Muscle of back (tissue), 13 donors: ENCODE measurements at places on chromosomes 5 and 9. TPM values are rescaled to one million over a fixed set of nuclear protein-coding genes. Genes with fewer than 3 reads are reported as not detected.

- no peak for DNase-seq
Observed at GRCh38 chr5:108670591-108671289, 77.0 kb upstream of the FER start.

- peak; percentile 45 for DNase-seq
Observed at GRCh38 chr9:112380102-112380824, at the start of gene HSDL2. HSDL2 (plus strand) TSS chr9:112380108; CDS start chr9:112380164, 56 bp downstream.

DNA sequence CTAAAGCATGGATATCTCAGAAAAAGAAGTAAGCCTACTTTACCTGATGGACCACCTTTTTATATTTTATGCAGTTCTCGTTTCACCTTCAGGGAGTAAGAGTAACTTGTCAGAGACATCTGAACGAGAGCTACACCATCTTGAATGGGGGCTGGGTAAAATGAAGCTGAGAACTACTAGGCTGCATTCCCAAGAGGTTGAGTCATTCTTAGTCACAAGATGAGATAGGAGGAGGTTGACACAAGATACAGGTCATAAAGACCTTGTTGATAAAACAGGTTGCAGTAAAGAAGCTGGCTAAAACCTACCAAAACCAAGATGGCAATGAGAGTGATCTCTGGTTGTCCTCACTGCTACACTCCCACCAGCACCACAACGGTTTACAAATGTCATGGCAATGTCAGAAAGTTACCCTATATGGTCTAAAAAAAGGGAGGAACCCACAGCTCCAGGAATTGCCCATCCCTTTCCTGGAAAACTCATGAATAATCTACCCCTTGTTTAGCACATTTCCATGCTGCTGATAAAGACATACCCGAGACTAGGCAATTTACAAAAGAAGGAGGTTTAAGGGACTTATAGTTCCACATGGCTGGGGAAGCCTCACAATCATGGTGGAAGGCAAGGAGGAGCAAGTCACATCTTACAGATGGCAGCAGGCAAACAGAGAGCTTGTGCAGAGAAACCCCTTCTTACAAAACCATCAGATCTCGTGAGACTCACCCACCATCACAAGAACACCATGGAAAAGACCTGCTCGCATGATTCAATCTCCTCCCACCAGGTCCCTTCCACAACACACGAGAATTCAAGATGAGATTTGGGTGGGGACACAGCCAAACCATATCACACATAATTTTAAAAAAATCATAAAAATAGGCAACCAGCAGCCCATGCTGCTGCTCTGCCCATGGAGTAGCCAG, 62.5 kb downstream of the GIN1 start:
- DNase-seq, result no peak

GRCh38 chr9:121210536-121210935, 8.9 kb upstream of the RAB14 start:
- DNase-seq, result no peak

DNA sequence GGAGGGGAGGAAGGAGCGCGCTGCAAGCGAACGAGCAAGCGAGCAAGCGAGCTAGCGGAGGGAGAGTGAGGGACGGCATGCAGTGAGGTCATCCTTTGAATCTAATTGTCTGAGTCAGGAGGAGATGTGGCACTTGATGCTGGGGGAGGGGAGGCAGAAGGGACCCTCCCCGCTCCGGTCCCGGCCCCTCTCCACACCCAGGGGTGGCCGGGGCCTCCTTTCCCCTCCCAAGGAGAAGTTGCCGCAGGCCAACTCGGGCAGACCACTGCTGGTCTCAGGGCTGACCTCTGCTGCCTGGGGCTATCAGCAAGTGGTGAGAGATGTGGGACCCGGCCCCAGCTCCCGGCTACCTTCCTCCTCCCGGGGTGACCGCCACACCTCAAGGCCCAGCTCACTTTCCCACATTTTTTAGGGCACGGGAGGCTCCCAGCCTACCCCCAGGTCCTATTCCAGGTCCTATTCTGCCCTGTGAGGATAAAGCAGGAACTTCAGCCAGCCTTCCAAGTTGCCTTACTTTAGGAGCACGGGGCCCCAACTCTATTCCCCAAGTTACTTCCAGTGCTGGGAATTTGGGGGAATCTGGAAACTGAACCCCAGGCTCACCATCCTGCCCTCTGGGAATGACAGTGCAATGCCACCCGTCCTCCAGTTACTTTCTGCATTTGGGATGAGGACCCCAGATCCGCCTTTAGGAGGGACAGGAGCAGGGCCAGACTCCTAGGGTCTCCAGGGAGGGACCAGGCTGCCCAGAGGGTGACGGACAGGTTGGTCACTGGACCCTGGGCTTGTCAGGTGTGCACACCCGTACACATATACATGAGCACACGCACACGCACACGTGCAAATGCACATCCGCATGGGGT, 11.1 kb downstream of the CNTFR start:
- DNase-seq, result no peak

- no peak for DNase-seq
Observed at GRCh38 chr9:112754578-112754977, 4.0 kb downstream of the SNX30 start.

DNA sequence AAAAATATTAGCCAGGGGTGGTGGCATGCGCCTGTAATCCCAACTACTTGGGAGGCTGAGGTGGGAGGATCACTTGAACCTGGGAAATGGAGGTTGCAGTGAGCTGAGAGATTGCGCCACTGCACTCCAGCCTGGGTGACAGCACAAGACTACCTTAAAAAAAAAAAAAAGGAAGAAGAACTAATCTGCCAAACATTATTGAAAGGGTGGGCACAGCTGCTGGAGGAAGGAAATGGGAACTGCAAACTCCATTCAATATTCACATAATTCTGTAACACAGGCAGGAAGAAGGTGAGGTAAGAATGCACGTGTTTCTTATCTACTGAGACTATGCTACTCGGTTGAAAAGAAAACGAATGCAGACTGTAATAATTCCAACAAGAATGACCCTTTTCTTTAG, 121.1 kb upstream of the GNA14 start:
- no peak for DNase-seq

GRCh38 chr9:90198956-90199355, 443.7 kb downstream of the DIRAS2 start:
- no peak for DNase-seq

DNA sequence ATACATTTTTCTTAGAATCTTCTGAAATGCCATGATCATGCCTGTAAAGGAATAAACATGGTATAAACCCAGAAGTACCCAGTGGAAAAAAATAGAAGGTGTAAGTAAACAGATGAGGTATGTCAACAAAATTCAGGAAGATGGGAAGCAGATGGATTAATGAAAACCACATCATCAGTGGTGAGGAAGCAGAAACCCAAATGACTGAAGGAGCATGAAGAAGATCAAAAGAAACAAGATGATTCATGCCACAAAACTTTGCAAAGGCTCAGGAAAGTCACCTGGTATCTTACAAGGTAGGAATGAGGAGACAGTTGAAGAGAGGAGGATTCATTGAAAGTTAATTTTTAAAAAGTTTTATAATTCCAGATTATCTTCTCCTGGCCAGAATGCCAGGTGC, 132.8 kb upstream of the PAPPA start:
- DNase-seq, result no peak

GRCh38 chr5:1654786-1655495, 131.2 kb upstream of the LPCAT1 start:
- no peak for DNase-seq

GRCh38 chr5:42566652-42567295, 143.5 kb downstream of the GHR start:
- peak; percentile 86 for DNase-seq

- no peak for DNase-seq
Observed at GRCh38 chr5:129125819-129126218, 31.3 kb downstream of the ISOC1 start.

DNA sequence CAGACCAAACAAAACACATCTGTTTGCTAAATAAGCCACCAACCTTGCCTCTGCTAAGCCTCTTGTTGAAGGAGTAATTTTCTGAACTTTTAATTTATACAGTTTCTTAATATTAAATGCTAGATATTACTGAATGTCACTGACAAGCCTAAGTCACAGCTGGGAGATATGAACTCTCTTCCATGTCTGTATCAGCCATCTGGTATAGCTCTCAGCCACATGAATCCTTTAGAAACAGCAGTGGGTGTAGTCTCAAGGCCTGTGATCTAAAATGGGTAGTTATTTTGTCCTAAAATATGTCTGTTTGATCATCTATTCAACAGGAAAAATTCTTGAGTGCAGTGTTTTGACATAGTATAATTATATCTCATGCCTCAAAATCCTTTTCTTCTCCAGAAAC, 97.2 kb downstream of the CAMK4 start:
- no peak for DNase-seq

GRCh38 chr5:136729901-136730355, 364.6 kb upstream of the TRPC7 start:
- no peak for DNase-seq

DNA sequence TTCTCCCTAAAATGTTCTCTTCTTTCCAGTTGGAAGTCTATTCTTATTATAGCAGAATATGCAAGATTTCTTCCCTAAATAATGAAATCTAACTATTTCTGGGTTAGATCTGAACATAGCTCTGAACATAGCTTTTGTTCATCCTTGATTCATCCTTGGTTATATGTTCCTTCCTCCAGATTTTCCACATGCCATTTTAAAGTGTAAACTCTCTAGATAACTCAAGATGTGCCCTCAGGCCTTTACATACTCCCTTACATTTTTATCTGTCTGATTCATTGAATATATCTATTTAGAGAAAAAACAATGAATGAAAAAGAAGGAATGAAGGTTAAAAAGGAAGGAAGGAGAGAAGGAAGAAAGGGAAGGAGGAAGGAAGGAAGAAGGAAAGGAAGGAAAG, 100.9 kb downstream of the FBXO38 start:
- DNase-seq, result no peak

GRCh38 chr5:6583049-6583880, 49.6 kb downstream of the NSUN2 start:
- DNase-seq, result peak; percentile 7

- no peak for DNase-seq
Observed at GRCh38 chr9:134585746-134586706, 55.6 kb upstream of the COL5A1 start.

DNA sequence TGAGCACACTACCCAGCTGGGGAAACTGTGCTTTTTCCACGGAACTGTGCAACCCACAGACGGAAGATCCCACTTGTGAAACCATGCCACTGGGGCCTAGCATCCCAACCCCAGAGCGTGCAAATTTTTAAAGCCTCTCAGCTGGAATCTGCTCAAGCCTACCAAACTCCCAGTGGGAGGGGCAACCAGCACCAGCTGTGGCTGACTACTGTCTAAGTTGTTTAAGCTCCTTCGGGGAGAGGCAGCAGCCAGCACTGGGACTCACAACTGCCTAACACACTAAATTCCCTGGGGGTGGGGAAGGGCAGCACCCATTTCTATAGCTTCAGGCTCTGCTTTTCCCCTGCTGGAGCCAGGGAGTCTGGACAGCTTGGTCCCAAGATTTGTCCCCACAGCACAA, 287.6 kb upstream of the MSX2 start:
- no peak for DNase-seq

DNA sequence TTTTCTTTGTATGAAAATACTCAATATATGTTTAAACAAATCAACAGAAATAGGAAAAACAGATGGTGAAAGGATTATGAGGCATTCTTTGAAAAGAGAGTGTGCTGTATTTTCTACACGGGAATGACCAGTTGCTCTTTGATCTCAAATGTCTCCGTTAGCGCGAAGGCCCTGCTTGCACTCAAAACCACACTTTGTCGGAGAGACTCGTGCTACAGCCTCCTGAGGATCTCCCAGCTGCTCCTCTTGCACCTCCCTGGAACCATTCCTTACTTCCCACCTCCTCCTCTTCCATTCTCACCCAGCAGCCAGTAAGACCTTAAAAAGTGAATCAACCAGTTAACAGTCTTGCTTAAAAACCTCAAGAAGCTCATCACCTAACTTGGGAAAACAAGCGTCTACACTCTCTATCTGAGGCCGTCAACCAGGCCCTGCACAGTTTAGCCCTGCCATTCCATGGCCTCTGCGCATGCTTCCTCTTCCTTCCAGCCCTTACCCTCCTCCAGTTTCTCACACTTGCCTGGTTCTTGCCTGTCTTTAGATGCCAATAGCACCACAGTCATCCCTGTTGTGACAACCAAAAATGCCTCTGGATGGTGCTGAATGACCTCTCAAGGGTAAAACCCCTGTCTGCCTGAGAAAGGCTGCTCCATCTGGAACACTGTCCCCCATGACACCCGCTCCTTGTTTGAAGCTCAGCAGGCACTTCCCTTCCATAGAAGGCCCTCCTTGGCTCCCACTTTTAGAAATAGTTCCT, 594.7 kb upstream of the WWC1 start:
- no peak for DNase-seq

DNA sequence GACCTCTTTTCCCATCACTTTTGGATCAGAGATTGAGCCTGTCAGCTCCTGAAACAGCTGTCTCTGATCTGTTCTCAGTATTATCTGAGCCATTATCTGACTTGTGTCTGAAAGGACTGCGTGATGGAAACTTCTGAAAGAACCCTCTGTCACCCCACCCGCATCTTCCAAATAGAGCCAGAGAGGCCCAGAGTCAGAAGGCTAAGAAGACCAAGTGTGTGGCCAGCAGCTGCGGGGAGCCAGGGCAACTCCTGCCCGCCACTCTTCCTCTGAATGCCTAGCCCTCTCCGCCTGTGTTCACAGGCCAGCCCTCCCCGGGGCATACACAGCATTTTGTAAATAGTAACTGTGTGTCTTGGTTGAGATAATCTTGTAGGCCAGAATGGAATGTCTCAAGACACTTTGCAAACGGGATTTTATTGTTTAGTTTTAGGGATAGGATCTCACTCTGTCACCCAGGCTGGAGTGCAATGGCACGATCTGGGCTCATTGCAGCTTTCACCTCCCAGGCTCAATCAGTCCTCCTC, 92.7 kb downstream of the AOPEP start:
- DNase-seq, result no peak

LCN6 gene
- not detected for polyA plus RNA-seq

LCN2 gene
- 0.29 TPM for polyA plus RNA-seq

NIPSNAP3A gene
- polyA plus RNA-seq, result 55.5 TPM

KCNIP1 gene
- 5.1 TPM for polyA plus RNA-seq

TERT gene
- polyA plus RNA-seq, result not detected

MARCHF6 gene
- 81.2 TPM for polyA plus RNA-seq

SLC38A9 gene
- polyA plus RNA-seq, result 14.8 TPM

DIPK1B gene
- 13.9 TPM for polyA plus RNA-seq

ANKRA2 gene
- 31.7 TPM for polyA plus RNA-seq

CARD6 gene
- polyA plus RNA-seq, result 2.2 TPM
